Colonic mucosa (tissue), 4 donors: ENCODE measurements at places on chromosomes 7 and 10.

DNA sequence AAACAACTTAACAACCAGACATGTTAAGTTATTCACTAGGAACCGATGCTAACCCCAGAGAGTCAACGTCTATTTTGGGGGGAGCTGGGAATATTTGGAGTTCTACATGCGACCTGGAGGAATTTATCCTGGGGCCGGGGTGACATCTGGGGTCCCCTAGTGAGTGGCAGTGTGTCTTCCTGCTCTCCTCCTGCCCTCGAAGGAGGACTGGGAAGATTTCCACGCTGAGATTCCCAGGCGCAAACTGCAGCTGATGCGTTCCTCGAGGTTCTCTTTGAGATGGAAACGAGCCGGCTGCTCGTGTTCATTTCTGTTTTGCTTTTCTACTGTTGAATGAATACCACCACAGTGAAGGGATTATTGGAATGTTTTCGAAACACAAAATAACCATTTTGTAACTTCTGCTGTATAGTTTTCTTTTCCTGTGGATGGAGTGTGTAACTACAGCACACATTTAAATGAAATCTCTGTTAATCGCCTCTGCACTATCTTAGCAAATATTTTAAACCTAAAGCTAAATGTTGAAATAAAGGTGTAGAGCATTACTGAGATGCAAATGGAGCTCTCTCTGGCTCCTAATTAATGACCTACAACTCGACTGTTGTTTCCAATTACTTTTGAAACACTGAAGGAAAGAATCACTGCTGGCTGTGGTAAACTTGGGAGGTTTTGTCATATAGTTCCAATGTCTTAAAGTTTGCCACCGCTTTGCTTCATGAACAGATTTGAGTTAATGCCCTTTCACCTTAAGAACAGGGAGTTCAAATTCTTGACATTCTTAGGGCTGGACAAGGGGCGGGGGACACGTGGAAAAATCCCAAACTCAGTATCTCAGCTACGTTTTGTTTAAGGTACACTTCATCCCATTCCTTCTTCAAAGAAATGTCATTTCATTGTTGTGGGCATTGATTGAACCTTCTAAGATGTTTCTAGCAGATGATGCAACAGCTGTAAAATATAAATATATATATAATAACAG lies 21.1 kb downstream of the GATA3 start:
- no peak overlapping the region for H3K27ac ChIP-seq
- H3K4me3 ChIP-seq = no peak overlapping the region
- no peaks in the 10 kb centered on the region for H3K36me3 ChIP-seq
- no peaks in the 10 kb centered on the region for H3K27me3 ChIP-seq

DNA sequence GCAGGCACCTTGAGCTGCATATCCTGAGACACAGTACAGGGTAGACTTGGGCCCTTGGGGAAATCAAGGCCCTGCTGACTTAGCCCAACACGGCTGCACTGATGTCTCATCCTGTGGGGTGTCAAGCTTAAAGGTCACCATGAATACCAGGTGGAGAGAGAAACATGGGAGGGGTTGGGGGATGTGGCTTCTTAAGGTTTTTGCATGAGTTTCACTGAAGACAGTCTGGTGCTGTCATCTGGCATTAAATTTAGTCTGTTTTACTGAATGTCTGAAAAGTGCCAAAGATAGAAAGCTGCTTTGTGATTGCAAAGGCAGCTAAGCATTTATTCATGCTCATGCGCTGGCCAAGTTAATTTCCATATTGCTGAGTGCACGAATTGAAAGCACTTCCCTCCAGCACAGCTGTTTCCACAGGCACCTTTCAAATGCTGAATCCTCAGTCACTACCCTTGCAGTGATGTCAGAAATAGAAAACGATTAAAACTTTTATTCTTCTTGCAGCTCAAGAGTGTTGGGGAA lies 102.1 kb downstream of the OSBPL3 start:
- no peak overlapping the region for H3K27ac ChIP-seq
- DNase-seq = no peak
- no peaks in the 10 kb centered on the region for H3K36me3 ChIP-seq

GRCh38 chr10:33422471-33423153 lies 88.1 kb upstream of the NRP1 start:
- H3K36me3 ChIP-seq = no peaks in the 10 kb centered on the region
- H3K4me3 ChIP-seq = no peak overlapping the region
- H3K27ac ChIP-seq = no peak overlapping the region
- no peak for DNase-seq
- no peaks in the 10 kb centered on the region for H3K4me1 ChIP-seq

DNA sequence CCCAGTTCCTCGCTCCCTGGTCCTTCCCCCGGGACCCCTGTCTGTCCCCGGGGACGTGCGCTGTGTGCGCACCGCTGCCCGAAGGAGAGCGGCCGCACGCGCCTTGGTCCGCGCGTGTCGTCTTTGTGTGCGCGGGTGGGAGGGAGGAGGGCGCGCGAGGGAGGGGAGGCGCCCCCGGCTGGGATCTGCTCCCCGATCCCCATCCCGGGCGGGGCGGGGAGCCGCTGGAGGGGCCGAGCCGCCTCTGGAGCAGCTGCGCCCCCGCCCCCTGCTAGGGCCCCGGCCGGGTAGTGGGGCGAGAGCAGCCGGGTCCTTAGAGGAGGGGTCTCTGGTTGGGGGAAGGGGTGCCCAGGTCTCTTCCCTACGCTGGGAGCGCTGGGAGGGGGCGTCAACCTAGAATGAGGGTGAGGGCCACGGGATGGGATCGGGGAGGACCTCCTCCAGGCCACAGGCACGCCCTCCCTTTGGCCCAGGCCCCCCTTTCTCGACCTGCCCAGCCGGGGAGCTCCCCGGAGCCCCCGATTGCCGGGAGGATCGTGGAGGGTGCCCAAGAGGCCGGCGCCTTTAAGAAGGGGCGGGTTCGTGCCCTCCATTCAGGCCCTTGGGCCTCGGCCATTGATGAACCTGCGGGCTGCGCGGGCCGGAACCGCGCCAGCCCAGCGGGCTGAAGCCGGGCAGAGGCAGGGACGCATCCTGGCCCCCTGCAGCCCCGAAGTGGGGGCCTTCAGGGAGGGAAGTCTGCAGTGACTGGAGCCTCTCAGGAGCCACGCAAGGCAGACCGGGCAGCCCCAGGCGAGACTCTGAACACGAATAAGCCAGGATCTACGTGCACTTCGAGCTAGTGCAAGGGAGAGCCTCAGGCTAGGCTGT lies 678 bp downstream of the SH2B2 start:
- DNase-seq = peak; percentile 52
- H3K4me1 ChIP-seq = peaks cover 8% of the 10 kb centered on the region
- H3K27me3 ChIP-seq = no peaks in the 10 kb centered on the region
- peak overlapping the region; percentile 40 for H3K27ac ChIP-seq
- no peaks in the 10 kb centered on the region for H3K36me3 ChIP-seq
- H3K4me3 ChIP-seq = peak overlapping the region; percentile 84

DNA sequence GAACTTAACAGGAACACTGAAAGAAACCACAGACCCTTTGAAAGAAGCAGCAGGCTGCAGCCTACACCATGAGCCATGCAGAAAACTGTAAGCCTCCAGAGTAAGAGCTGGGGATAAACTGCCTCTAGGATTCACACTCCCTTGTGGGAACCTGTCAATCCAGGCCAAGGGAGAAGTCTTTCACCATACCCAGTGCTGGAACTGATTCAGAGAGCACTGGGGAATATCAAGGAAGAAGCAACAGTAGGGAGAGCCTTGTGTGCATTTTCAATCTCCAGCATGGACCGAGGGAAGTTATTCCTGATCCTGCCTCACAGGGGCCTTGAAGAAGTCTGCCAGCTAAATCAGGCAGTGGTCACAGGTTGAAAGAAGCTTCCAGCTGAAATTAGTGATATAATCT lies 282.2 kb downstream of the AGMO start:
- no peaks in the 10 kb centered on the region for H3K36me3 ChIP-seq
- H3K27ac ChIP-seq = no peak overlapping the region
- no peaks in the 10 kb centered on the region for H3K4me1 ChIP-seq
- H3K4me3 ChIP-seq = no peak overlapping the region

DNA sequence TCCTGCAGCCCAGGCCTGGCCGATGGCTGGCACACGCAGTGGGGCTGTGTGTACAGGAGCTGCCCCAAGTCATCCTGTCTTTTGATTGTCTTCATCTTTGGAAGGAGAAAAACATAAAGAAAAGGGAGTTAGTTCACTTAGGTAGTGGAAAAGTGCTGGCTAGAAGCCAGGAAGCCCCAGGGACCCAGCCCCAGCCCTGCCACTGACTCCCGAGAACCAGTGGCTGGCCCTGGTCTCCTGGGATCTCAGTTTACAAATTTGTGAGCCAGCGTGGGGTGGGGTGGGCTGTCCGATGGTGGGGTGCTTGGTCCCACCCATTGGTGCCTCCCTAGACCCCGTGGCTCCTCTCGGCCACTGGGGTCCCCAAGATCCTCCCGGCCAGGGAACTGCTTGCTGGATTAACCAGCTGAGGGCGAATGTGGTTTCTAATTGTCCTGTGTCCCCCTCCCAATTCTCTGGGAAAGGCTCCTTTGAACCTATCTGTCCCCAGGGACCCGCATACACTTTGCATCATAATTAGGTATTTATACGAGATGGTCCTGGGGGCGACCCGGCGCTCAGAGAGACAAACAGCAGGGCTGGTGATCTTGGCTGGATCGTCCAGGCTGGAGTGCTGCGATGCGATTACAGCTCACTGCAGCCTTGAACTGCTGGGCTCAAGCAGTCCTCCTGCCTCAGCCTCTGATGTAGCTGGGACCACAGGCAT lies 16.3 kb upstream of the CHST12 start:
- H3K4me1 ChIP-seq = no peaks in the 10 kb centered on the region
- H3K27ac ChIP-seq = no peak overlapping the region
- DNase-seq = no peak
- H3K4me3 ChIP-seq = no peak overlapping the region

- no peaks in the 10 kb centered on the region for H3K36me3 ChIP-seq
- H3K4me1 ChIP-seq = no peaks in the 10 kb centered on the region
- DNase-seq = no peak
- H3K4me3 ChIP-seq = no peak overlapping the region
- no peaks in the 10 kb centered on the region for H3K27me3 ChIP-seq
- H3K27ac ChIP-seq = no peak overlapping the region
Measured at GRCh38 chr10:75679536-75679935, 248.1 kb downstream of the LRMDA start.

DNA sequence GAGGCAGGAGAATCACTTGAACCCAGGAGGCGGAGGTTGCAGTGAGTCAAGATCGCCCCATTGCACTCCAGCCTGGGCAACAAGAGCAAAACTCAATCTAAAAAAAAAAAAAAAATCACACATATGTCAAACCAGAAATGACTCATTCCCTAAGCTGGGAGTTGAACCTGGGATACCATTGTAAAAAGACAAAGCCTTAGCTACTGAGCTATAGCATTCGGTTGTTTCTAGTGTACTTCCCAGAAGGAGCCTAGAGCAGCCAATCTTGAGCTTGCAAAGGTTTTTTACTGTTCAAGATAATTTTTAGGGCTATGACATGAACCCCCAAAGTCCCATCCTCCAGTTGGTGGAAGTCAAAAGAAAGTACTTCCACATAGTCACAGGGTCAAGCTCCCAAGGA lies 87.9 kb downstream of the ZNF467 start:
- H3K27ac ChIP-seq = no peak overlapping the region
- no peak for DNase-seq
- no peaks in the 10 kb centered on the region for H3K4me1 ChIP-seq
- H3K4me3 ChIP-seq = no peak overlapping the region
- H3K36me3 ChIP-seq = no peaks in the 10 kb centered on the region

- H3K4me3 ChIP-seq = no peak overlapping the region
- no peaks in the 10 kb centered on the region for H3K36me3 ChIP-seq
- no peak overlapping the region for H3K27ac ChIP-seq
- no peak for DNase-seq
- H3K27me3 ChIP-seq = no peaks in the 10 kb centered on the region
Measured at GRCh38 chr10:52954407-52954806, 181.8 kb upstream of the MBL2 start.

DNA sequence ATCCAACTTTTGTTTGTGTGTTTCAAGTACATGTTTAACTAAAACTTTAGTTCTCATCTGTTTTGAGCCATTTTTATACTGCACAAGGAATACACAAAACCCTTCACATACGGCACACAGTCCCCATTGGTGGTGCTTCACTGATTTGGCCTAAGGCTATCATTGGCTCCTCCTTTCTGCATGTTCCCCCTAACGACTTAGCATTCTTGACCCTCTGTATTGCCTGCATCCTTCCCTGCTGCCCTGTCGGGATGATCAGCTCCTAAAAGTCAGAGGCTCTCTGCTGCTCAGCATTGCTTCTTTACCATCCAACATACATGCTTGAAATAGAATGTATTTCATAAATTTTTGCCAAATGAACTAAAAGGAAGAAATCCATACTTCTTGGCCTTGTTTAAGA lies 111.4 kb upstream of the ABCB5 start:
- no peaks in the 10 kb centered on the region for H3K36me3 ChIP-seq
- no peak overlapping the region for H3K27ac ChIP-seq
- H3K4me3 ChIP-seq = no peak overlapping the region
- no peaks in the 10 kb centered on the region for H3K27me3 ChIP-seq
